ENCODE measurements at places on chromosomes 6 and 20.

- no peak for DNase-seq
Observed at GRCh38 chr20:23119456-23120216, 33.5 kb upstream of the CD93 start.

DNA sequence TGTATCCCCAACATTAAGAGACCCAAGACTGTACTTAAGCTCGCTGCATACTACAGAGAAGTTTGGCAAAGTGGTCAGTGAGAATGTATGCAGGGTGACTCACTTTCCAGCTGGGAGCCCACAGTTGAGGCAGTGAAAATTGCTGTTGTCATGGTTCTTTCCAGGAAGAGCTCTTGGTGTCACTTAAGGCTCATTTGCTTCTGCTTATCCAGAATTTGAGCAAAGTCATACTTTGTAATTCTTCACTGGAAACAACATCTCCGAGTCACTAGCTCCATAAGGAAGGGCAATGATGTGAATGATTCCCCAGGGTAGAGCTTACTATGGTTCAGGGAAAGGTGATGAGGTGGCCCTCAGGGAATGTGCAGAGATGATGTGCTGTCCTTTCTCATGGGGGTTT, 65.4 kb upstream of the FBXL4 start:
- DNase-seq: no peak

DNA sequence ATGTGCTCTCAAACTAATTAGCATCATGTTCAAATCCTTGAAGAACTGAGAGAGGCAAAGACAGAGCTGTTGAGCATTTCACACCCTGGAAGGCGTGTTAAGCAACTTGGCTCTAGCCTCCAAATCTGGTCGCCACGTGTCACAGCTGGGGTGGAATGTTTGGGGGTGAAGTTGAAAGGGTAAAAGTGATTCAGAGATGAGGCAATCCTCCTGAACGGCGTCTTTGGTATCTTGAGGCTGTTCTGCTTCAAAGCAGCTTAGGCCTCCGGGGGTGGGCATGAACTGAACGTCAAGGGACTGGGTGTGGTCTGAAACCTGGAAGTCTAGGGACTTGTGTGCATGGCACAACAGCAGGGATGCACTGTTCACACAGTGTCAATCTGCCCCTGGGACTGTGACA, 62.3 kb downstream of the TRAM2 start:
- DNase-seq: no peak

- DNase-seq: peak; percentile 30
Observed at GRCh38 chr20:25223179-25223661, 24.7 kb upstream of the PYGB start.

- DNase-seq: peak; percentile 61
Observed at GRCh38 chr20:16803965-16804792, 56.0 kb downstream of the OTOR start.

GRCh38 chr20:48750376-48750775, 77.4 kb downstream of the PREX1 start:
- no peak for DNase-seq
